ENCODE measurements at places on chromosomes 16 and 17.

DNA sequence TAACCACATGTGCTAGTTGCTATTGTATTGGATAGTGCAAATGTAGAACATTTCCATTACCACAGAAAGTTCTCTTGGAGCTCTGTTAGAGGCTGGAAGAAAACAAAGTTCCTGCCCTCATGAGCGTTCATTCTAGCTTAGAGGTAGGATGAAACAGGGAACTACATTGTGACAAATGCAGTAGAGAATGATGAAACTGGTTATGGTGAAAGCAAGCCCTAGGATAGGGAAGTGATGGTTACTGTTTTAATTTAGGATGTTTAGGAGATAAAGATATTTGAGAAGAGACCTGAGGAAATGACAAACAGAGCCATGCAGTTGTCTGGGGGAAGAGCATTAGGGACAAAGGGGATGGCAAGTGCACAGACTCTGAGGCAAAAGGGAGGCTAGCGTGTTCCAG lies 50.7 kb downstream of the AATF start:
- no peaks in the 10 kb centered on the region for H3K27me3 ChIP-seq
- H3K27ac ChIP-seq = no peak overlapping the region
- no peak for DNase-seq
- peaks cover 69% of the 10 kb centered on the region for H3K36me3 ChIP-seq
- peaks cover 4% of the 10 kb centered on the region for H3K4me1 ChIP-seq

- H3K36me3 ChIP-seq = no peaks in the 10 kb centered on the region
- H3K27me3 ChIP-seq = no peaks in the 10 kb centered on the region
- H3K4me1 ChIP-seq = no peaks in the 10 kb centered on the region
Observed at GRCh38 chr16:79794941-79795340, 194.4 kb upstream of the MAF start.

- DNase-seq = no peak
- H3K4me1 ChIP-seq = peaks cover 46% of the 10 kb centered on the region
- no peaks in the 10 kb centered on the region for H3K27me3 ChIP-seq
- H3K27ac ChIP-seq = peak overlapping the region; percentile 77
Observed at GRCh38 chr17:64653985-64654355, 8.1 kb downstream of the SMURF2 start.

DNA sequence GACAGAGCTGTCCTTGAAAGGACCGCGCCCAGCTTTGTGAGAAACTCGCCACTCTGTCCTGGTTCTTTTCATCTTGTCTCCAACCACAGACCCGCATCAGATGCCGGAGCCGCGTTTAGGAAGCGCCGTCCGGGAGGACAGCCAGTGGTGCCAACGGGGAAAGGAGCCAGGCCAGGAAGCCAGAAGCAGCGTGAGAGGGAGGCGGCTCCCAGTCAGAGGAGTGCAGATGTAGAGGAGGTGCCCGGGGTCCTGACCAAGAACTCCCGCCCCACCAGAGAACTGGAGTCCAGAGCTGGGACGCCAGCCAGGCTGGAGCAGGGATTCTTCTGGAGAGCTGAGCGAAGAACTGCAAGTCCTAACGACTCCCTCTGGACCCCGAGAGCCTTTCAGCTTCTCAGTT lies 49.3 kb upstream of the TNRC6C start:
- H3K27ac ChIP-seq = no peak overlapping the region
- H3K4me3 ChIP-seq = no peak overlapping the region
- no peaks in the 10 kb centered on the region for H3K4me1 ChIP-seq

DNA sequence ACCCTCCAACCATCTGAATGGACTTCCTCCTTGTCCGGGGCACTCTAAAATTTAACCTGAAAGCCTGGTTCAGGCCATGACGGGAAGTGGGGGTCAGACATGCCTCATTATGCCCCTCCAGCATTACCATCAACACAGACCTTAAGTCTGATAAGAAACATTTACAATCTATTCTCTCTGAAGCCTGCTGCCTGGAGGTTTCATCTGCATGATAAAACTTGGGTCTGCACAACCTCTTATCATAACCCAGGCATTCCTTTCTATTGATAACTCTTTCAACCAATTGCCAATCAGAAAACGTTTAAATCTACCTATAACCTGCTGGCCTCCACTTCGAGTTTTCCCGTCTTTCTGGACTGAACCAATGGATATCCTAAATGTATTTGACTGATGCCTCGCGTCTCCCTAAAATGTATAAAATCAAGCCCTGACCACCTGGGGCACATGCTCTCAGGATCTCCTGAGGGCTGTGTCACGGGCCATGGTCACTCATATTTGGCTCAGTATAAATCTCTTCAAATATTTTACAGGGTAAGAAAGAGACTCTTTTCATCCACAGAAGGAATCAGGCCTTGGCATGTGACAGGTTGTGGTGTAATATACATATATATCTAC lies 45.6 kb downstream of the LYRM1 start:
- H3K27me3 ChIP-seq = no peaks in the 10 kb centered on the region
- H3K4me1 ChIP-seq = peaks cover 29% of the 10 kb centered on the region
- H3K36me3 ChIP-seq = no peaks in the 10 kb centered on the region
- DNase-seq = no peak
- peak overlapping the region; percentile 23 for H3K27ac ChIP-seq
- H3K4me3 ChIP-seq = no peak overlapping the region
